CD4-positive, alpha-beta memory T cell (primary cell): ENCODE measurements at places on chromosomes 1 and 21. TPM values are rescaled to one million over a fixed set of nuclear protein-coding genes. Genes with fewer than 3 reads are reported as not detected.

GRCh38 chr1:70048336-70049094 is 156.9 kb downstream of the LRRC40 start:
- no peak for DNase-seq

DNA sequence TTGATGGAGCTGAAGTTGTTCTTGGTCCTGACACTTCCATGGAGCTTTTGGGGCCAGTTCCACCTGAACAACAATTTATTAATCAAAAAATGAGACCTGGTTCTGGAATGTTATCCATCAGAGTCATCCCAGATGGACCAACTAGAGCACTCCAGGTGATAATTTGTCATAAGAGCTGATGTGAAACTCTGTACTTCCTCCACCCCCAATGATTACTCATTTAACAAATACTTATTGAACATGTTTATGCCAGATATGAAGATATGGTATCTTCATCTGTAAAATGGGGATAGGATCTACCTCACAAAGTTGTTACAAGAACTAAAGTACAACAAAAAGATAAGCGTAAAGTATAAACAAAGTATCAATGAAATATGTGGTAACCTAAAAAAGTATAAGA is 153.2 kb downstream of the VPS13D start:
- no peak for DNase-seq

GRCh38 chr21:44713846-44714245 is 2.5 kb upstream of the TSPEAR start:
- no peak for DNase-seq

- no peak for DNase-seq
Measured at GRCh38 chr1:116781034-116781433, 26.8 kb downstream of the CD2 start.

- DNase-seq, result no peak
Measured at GRCh38 chr1:116777831-116778830, 23.9 kb downstream of the CD2 start.

- no peak for DNase-seq
Measured at GRCh38 chr1:88736633-88737248, 52.7 kb downstream of the PKN2 start.

The WNT9A gene
- total RNA-seq, result 0.15 TPM

DNA sequence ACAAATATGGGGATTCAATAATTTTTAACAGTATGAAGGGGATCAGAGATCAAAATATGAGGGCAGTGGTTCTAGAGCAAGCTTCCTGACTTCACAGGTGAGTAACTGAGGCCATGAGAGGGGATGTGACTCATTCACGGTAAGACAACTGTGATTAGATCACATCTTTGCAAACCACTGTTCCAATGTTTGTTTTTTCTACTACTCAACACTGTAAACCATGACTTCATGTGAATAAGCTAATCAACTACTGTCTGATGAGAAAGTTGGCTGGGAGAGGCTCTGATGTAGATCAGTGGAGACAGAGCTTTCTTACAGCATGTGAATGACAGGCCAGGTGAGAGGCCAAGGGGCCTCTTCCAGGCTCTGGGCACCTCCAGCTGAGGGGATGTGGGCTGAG is 84.7 kb downstream of the BRINP2 start:
- no peak for DNase-seq
